Stomach (tissue), 19 donors: ENCODE measurements at places on chromosomes 12 and 14. TPM values are rescaled to one million over a fixed set of nuclear protein-coding genes. Genes with fewer than 3 reads are reported as not detected.

DNA sequence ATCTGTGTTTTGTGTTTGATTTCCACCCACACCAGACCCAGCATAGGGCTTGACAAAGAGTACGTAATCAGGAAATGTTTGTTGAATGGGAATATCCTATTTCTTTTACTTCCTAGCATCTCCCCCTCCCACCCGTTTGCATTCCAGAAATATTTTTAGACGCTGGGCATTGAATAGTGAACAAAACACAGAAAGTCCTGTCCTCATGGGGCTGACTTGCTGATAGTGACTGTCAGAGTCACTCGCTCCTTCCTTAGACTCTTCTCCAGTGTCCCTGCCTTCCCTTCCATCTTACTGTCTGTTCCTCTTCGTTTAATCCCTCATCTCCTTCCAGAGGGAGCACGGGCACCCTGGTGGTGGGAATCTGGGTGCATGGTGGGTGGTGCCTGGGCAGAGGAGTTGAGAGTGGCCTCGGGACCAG, 53.6 kb downstream of the SLC25A47 start:
- no peak for DNase-seq

PLBD1 gene
- not detected for total RNA-seq

OR4E2 gene
- total RNA-seq, result not detected

MAP4K5 gene
- 134 TPM for total RNA-seq
